ENCODE measurements at places on chromosomes 6 and 20.

- DNase-seq = no peak
Measured at GRCh38 chr20:15564981-15565380, 1008.3 kb downstream of the KIF16B start.

DNA sequence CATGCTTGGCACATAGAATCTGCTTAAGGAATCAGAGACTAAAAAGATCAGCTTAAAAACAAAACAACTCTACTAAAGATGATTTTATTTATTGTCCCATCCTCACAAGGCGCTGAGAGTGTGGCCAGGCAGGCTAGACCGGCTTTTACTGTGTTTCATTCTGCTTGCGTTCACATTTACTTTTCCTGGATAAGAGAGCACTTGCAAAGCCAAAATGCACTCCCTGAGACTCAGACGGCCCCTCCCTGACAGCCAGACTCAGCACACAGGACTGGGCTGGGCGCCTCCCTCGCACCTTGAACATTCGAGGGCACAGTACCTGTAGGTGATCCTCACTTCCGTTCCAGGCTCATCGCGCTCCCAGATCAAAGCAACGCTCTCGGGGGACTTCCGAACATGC lies 10.2 kb downstream of the ACSS1 start:
- no peak for DNase-seq

DNA sequence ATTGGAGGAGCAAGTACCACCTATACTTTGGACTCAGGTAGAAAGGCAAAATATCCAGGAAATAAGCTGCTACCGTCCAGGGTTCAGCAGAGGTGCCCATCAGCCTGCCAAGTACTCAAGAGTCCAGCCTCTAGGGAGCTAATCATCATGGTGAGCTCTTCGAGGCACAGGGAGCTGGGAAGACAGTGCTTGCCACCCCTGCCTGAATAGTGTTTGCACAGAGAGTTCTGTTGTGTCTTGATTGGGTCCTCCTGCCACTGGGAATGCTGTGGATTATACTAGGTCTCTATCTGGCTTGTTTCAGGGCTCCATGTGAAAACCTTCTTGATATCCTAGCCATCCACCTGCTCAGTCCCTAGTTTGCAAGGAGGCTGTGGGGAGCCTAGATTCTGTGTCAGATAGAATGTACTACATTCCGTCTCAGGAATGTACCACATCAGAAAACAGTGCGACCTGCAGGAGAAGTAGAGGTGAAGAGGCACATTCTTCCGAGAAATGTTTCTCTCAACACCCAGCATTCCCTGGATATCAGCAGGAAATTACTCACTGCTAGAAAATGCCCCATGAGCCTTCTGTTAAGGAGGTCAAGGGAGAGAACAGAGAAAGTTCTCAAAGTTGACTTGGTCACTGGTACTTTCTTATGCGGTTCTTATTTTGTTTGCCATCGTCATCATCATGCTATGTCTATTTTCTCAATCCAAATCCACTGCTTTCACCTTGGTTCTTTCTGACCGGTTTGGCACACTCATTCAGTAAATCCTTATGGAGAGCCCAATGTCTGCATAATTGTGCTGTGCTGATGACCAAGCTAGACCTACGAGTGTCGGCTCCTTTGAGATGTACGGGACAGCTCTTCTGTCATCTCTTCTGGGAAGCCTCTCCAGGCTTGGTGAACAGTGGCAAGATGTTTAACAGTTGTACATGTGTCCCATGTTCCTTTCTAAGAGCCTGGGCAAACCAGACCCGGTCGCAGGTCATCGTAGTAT lies 30.7 kb downstream of the PTPN1 start:
- DNase-seq = no peak

DNA sequence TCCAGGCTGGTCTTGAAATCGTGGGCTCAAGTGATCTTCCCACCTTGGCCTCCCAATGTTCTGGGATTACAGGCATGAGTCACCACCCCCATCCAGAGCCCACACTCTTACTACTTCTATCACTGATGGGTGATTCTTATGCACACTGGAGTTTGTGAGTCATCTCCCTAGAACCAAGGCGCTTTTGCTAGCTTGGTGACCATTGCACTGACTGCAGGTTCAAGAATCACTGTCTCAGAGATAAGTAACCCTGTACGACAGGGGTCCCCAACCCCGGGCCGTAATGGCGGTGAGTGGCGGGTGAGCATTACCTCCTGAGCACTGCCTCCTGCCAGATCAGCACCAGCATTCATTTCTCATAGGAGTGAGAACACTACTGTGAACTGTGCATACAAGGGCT lies 118.8 kb downstream of the MAP3K7 start:
- DNase-seq = no peak

GRCh38 chr6:45388328-45388727 lies 10.6 kb upstream of the SUPT3H start:
- no peak for DNase-seq

- DNase-seq = no peak
Measured at GRCh38 chr6:56906752-56907151, 48.2 kb upstream of the BEND6 start.

- no peak for DNase-seq
Measured at GRCh38 chr20:10789386-10789785, 115.6 kb upstream of the JAG1 start.

DNA sequence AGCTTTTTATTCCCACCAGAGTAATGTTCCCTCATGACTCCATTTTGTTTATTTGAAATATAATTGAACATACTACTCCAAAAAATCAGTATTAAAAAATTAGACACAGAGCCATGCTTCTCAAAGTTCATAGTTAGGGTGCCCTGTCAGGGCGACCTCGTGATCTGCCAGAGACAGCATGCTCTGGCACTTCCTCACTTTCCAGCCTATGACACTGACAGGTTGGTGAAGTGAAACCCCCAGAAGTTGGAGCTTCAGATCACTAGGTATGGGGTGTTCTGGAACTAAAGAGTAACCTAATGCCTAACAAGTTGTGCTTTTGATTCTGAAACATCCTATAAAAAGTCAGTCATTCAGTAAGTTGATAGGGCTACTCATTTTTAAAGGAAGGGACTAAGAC lies 93.0 kb downstream of the TBC1D7 start:
- DNase-seq = no peak

- no peak for DNase-seq
Measured at GRCh38 chr20:56629464-56630085, 469 bp downstream of the TFAP2C start.

DNA sequence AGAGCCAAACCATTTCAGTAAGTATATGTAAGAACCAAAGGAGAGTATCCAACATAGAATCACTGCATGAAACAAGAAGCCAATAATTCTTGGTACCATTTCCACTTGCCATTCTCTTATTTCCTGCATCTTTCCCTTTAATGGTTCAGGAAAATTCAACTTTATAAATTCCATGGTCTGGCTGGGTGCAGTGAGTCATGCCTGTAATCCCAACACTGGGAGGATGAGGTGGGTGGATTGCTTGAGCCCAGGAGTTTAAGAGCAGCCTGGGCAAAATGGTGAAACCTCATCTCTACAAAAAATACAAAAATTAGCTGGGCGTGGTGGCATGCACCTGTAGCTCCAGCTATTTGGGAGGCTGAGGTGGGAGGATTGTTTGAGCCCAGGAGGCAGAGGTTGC lies 21.2 kb downstream of the NHLRC1 start:
- DNase-seq = no peak

All from anterior cingulate cortex (tissue), 58 donors.